Mesothelial cell of epicardium (in vitro differentiated cells): ENCODE measurements at places on chromosomes 4 and X. TPM values are rescaled to one million over a fixed set of nuclear protein-coding genes. Genes with fewer than 3 reads are reported as not detected.

UCHL1 gene
- 161 to 181 TPM (median 163 TPM) in 3 replicates for total RNA-seq

CXCL11 gene
- not detected in 3 replicates for total RNA-seq

GRK4 gene
- total RNA-seq: 16.2 to 18.4 TPM (median 18.3 TPM) in 3 replicates

GRCh38 chr4:168028970-168029597 is 63.3 kb upstream of the ANXA10 start:
- DNase-seq: no peak
